ENCODE measurements at places on chromosomes 1 and 21.

DNA sequence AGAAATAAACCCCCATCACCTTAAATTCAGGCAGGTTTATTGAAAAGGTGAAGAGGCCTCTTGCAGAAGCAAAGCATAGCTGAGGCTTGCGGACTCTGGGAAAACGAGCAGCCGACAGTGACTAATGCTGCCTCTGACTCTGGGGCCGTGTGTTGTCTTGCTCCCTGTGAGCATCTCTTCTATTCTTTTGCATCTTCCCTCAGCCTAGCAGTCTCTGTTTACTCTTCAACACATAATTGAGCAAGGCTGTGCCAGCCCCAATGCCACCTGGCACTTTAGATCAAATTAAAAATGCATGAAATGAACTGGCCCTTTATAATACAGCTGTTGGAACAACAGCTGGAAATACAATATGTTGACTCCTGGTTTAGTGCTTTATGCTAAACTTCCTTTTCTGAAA, 18.4 kb upstream of the REG4 start:
- DNase-seq = no peak

- no peak for DNase-seq
Observed at GRCh38 chr21:43361127-43361492, 65.8 kb downstream of the SIK1 start.

GRCh38 chr1:246427611-246428010, 79.5 kb downstream of the SMYD3 start:
- no peak for DNase-seq

GRCh38 chr1:19926296-19927129, 3.1 kb upstream of the PLA2G2E start:
- no peak for DNase-seq

- DNase-seq = no peak
Observed at GRCh38 chr21:46161633-46162592, 6.5 kb upstream of the FTCD start.

- DNase-seq = no peak
Observed at GRCh38 chr1:215672482-215672881, 105.4 kb downstream of the KCTD3 start.

DNA sequence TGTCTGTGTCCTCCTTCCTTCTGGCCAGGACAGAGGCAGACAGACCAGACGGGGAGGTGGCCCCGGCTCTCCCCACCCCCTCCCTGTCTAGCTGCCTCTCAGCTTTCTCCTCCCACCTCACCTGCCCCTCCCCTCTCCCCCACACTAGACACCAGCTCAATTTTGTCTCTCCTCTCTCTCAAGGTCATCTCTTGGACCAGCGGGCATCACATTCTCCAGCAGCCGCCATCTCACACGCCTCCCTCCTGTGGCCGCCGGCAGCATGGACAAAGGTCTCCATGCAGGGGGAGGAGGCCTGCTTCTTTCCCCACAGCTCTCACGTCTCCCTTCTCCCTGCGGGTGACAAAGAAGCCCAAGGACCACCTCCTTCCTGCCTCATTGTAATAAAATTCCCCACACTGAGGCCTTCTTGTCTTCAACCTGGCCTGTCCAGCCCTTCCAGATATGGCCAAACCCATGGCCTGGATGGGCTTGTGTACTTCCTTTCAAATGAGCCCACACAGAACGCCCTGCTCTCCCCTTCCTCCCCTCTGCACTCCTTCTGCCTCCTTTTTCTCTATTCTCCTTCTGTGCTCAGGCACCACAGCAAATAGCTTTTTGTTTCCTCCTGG, 14.6 kb downstream of the OPTC start:
- DNase-seq = no peak

- DNase-seq = peak; percentile 45
Observed at GRCh38 chr21:45607021-45607908, 36.3 kb upstream of the PCBP3 start.

DNA sequence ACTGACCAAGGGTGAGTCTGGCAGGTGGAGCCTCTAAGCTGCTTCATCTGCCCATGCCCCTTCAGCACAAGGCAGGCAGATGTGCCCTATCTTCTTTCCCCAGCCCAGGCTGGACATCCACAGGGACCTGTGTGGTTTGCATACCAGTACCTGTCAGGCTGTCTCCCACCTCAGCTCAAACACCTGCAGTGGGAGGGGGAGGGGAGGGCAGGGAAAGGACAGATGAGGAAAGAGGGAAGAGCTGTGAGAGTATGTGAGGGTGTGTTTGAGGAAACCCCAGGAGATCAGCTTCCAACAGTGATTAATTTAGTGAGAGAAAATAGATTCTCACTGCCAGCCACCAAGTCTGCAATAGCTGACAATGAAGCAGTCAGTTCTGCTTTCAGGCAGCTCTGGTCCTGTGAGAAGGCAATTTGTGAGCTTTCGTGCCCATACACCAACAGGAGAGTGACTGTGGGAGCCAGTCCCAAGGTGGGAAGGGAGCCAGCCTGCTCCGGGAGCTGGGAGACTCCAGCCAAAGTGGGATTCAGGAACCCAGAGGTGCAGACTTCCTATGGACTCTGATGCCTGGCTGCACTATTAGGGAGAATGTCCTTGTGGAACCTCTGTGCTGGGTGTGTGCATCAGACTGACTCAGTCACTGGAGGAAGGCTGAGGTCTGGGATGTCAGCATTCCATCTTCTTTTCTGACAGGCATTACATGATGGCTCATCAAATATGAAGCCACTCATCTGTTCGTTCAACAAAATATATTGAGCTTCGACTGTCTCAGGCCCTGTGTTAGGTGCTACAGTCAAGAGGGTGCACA, 59.7 kb downstream of the TNR start:
- no peak for DNase-seq

- no peak for DNase-seq
Observed at GRCh38 chr1:245332513-245332912, 177.7 kb downstream of the KIF26B start.

DNA sequence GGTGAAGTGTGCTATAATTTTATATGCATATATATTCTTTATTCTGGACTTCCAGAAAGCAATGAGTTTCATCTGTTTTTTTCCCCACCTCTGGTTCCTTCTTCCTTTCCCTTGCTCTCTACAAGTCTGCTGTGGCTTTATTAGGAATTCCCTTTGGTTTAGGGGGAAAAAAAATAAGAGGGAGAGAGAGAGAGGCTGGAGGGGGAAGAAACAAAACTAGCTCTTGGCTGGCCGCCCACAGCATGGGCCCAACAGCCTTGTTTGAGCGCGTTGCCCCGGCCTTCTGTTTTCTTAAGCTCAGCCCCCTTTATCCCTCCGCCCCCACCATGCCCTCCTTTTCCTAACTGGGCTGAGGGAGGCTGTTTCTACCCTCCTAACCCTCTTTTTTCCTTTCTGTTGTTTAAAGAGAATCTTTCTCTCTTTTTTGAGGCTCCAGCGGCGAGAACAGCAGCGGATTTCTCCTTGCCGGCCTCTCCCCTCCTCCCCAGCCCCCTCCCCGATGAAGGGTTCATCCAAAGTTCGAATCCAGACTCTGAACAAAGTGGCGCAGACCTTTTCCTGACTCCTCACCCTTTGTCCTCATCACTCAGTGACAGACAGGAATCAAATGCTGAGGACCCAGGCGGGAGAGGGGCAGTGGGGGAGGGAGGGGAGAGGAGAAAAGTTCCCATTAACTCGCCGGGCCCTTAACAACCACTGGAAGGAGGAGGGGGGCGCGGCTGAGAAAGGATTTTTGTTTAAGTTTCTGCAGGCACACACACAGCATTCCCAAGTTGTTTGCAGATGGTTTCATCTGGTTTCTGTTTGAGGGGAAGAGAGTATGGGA, 29.7 kb downstream of the PBX1 start:
- no peak for DNase-seq

GRCh38 chr1:75328691-75329090, 194.5 kb downstream of the LHX8 start:
- no peak for DNase-seq

DNA sequence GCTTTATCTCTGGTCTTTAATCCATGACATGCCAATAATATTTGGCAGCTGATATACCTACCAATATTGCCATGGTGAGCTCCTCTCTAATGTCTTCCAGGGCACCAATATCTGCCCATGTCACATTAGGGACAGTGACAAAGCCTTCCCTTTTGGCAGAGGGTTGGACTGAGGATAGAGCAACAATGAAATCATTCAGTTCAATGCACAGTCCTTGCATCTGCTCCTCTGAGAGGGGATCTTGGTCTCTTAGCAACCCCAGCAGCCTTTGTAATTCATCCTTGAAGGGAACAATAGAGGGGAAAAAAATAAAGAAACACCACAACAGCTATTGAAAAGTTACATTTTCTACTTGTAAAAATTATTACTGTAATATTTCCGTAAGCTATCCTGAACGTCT, 42.3 kb downstream of the NVL start:
- no peak for DNase-seq

DNA sequence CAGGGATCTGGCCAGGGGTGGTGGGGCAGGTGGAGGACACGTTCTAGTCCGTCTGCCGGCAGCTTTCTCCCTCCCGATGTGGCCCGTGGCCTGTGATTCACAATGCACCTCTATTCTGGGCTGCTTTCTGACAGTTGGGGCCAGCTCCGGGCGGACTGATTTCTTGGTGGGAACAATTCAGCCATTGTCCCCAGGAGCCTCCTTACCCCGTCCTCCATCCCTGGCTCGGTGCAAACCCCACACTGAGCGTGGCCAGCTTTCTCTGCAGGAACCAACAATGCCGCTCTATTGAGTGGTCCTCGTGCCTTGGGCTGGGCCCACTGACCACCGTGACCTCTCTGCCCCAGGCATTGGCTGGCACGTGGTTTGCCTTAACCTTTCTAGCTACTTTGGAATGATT, 29.7 kb downstream of the PADI2 start:
- no peak for DNase-seq

GRCh38 chr1:10830961-10831668, 34.7 kb upstream of the CASZ1 start:
- DNase-seq = no peak

GRCh38 chr1:200776949-200777348, 38.3 kb downstream of the CAMSAP2 start:
- DNase-seq = no peak

DNA sequence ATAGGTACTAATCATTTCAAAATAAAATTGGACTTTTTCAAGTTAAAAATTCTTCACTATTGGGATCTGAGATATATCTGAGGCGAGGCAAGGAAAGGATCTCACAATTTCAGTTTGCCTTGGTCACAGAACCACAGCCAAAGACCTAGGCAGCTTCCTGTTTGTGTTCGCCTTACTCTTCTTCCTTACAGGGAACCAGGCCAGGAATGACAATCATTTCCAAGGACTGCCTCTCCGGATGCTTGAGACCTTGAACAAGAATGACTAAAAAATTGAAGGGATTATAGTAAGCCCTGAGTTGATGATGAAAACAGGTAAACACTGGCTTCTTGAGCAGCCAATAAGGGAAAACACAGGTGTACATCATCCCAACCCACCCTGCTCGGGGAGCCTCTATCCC, 35.2 kb upstream of the SERBP1 start:
- DNase-seq = no peak

- no peak for DNase-seq
Observed at GRCh38 chr1:101474039-101474665, 237.3 kb downstream of the S1PR1 start.

- DNase-seq = no peak
Observed at GRCh38 chr1:8856689-8857412, 21.6 kb downstream of the ENO1 start.

- no peak for DNase-seq
Observed at GRCh38 chr1:228013131-228013934, 6.5 kb downstream of the WNT3A start.

DNA sequence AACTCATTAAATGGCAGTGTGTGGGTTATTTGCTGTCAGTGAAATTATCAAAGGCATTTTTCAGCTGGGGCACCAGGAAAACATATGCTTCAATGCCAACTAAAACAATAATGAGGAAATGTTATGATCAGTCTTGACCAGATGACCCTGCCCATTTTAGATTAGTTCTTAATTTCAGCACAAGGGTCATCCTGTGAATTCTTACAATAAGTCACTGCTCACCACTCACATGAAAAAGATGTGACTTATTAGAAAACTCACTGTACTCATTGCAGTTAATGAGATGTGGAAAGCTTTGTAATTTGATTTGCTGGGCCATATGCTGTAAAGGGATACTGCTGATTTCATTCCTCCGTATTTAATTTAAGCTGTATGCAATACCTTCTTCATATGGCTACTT, 178.5 kb upstream of the LMO4 start:
- no peak for DNase-seq

DNA sequence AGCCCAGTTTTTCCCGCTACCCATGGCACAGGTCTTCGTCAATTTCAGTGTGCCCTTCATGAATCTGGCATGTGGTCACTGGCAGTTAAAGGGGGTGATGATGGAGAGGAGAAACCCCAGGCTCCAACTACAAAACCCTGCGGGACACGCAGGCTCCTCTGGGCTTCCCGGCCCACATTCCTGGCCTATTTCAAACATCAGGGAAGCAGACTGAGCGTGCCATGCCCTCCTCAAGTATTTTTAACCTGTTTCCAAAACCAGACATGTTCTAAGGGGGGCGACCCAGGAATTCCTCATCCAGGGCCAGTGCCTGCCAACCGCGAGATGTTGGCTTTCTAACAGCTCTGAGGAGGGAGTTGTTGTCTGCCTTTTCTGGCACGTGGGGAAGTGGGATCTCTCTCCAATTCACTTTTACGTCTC, 85.1 kb downstream of the CAPZB start:
- DNase-seq = no peak

DNA sequence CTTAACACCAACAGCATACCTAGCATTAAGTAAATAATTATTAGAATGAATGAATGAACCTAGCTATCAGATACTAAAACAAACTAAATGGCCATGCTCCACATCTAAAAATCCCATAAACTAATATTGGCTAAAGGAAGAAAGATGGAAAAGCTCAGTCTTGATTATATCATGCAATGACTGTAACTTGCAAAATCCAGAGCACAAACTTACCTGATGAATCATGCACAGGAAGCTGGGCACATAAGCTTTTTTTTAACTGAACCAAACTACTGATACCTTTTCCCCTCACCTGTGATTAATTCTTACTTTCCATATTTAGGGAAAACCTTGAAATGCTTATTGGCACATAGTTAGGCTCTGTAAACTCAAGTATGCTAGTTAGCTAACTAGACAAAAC, 70.2 kb downstream of the KIF14 start:
- no peak for DNase-seq
